GM13977 (cell line): ENCODE measurements at places on chromosomes 12 and 14.

DNA sequence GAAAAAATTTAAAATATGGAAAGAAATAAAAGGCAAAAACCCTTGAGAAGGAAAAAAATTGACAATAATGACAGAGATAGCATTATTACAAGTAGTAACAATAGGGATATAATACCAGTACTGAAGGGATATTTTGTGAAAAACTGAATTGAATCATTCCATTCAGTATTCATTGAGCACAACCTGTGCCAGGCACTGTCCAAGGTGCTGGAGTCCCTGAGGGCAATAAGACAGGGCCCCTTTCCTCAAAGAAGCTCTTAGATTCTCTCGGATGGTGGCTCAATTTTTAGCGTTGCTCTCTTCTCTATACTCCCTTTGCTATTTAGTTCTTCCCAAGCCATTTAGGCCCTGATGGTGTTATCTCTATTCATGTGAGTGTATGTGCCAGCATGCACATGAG lies 34.3 kb upstream of the GAS2L3 start:
- DNase-seq: no peak

DNA sequence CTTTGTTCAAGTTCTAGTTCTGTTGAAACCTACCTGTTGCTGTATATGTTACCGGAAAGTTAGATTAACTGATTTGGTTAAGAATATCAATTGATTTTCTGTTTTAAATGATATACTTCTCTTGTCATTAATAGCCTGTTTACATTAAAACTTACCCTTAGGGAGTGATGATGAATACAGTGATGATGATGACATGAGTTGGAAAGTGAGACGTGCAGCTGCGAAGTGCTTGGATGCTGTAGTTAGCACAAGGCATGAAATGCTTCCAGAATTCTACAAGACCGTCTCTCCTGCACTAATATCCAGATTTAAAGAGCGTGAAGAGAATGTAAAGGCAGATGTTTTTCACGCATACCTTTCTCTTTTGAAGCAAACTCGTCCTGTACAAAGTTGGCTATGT lies 33.0 kb downstream of the CAND1 start:
- no peak for DNase-seq

DNA sequence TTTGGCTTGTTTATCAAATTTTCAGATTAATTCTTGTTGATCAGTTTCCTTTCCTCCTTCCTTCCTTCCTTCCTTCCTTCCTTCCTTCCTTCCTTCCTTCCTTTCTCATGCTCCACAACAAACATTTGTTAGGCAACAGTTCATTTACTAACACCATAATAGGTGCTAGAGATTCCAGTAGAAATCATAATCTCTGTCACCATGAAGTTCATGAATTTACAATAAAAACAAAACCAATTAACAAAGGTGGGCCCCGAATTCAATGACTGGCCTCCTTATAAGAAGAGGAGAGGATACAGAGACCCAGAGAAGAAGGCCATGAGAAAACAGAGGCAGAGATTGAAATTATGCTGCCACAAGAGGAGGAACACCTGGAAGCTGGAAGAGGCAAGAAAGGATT lies 266.9 kb upstream of the GARIN6 start:
- no peak for DNase-seq

- no peak for DNase-seq
Measured at GRCh38 chr14:95515080-95515489, 1.4 kb downstream of the SYNE3 start.

DNA sequence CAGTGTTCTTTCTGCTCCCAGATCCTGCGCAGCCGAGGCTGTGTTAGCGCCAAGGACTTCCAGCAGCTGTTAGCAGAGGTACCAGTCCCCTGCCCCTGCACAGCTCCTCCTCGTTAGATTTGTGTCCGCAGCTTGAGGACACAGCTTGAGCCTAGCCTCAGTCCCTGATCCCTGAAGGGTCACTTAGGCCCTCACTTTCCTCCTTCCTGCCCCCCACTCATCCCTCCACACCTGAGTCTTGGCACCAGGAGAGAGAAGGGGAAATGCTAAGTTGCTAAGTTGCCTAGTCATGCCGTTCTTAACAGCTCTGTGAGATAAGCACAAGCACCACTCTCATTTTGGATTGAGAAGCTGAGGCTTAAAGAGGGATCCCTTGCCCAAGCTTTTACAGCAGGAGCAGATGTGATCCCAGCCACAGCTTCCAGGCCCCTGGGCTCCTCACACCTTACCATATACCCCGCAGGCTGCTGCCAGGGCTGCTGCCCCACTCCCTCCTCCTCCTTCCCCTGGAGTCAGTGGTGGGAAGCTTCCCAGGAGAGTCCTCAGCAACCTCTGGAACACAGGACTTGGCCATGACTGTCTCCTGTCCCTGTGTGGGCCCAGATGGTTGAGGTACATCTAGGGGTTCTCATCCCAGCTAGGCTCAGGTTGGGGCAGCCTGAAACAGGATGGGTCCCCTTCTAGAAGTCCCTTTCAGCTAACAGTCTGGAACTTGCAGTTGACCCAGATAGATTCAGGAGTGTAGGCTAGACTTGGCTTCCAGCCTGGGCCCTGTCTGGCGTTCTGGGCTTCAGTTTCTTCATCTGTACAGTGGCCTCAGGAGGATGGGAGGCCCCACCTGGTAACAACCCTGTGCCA lies 975 bp downstream of the OGFOD2 start:
- no peak for DNase-seq

GRCh38 chr12:57700317-57700716 lies 6.4 kb downstream of the OS9 start:
- no peak for DNase-seq

- no peak for DNase-seq
Measured at GRCh38 chr12:93857279-93857938, 180.2 kb downstream of the CRADD start.

- DNase-seq: no peak
Measured at GRCh38 chr14:55340482-55340881, 69.3 kb downstream of the FBXO34 start.

- DNase-seq: no peak
Measured at GRCh38 chr12:15364221-15365160, 42.2 kb downstream of the PTPRO start.

- DNase-seq: no peak
Measured at GRCh38 chr12:79162948-79163347, 298.4 kb downstream of the SYT1 start.

GRCh38 chr12:12722435-12723148 lies 5.4 kb downstream of the CDKN1B start:
- peak; percentile 38 for DNase-seq

- no peak for DNase-seq
Measured at GRCh38 chr14:93054006-93054405, 61.7 kb downstream of the ITPK1 start.

DNA sequence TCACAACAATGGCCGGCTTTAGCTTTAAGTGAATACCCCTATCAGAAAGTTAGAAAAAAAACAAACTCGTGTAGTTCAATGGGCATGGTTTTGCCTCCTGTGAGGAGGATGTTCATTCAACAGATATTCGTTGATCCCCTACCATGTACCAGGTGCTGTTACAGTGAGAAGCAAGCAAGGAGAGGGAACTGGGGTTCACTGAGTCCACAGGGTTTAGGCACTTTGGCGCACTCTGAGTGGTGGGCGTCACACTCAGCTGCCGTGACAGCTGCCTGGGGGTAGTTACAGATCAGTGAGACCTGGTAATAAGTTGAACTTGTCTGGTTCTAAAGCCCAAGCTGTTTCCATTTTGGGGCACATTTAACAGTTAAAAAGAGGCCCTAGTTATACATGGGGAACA lies 74.2 kb downstream of the PAPOLA start:
- DNase-seq: no peak
